Naive thymus-derived CD8-positive, alpha-beta T cell (primary cell): ENCODE measurements at places on chromosomes 2 and 18. TPM values are rescaled to one million over a fixed set of nuclear protein-coding genes. Genes with fewer than 3 reads are reported as not detected.
A peak's percentile ranks its signal among the peaks of the same experiment; 100 is the strongest.

DNA sequence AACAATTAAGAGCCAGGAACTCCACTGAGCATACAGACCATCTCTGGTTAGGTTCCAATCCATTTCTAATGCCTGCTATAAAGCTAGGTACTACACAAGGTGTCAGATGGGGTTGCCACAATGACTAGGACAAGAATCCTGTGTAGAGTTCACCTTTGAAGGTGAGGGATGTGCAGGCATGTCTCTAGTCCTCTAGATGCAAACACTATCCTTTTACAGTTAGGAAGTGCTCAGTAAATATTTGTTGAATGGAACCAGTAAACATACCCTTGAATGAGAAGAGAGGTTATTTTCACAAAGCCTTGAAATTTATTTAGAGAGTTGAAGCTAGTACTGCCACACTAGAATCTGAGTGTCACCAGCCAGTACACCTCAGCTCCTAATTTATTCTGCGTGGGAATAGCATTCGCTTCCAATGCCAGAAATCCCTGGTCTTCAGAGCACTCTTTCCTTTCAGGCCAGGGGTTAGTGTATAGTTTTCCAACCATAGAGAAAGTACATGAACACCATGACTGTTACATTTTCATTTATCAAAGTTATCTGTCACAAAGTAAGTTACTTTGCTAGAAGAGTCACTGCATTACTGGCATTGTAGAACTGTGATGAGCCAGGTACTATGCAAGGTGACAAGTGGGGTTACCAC, 48.3 kb downstream of the STAT1 start:
- no peak for DNase-seq

- no peak for DNase-seq
These were observed 87.4 kb upstream of the AGAP1 start for GRCh38 chr2:235406430-235406829.

GRCh38 chr2:203501873-203502272, 33.2 kb downstream of the RAPH1 start:
- no peak for DNase-seq

- DNase-seq = no peak
These were observed 618 bp upstream of the LYPD1 start for GRCh38 chr2:132670496-132671150.

DNA sequence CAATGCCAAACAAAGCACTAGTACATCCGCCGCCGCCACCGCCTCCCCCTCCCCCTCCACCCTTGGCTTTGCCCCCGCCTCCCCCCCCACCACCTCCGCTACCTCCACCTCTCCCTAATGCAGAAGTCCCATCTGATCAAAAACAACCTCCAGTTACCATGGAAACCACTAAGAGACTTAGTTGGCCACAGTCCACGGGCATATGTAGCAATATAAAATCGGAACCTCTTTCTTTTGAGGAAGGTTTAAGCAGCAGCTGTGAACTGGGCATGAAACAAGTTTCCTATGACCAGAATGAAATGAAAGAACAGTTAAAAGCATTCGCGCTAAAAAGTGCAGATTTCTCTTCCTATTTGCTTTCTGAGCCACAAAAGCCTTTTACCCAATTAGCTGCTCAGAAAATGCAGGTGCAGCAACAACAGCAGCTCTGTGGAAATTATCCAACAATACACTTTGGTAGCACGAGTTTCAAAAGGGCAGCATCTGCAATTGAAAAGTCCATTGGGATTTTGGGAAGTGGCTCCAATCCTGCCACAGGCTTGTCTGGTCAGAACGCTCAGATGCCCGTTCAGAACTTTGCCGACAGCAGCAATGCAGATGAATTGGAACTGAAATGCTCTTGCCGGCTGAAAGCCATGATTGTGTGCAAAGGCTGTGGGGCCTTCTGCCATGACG, 168.0 kb downstream of the ASXL3 start:
- DNase-seq = no peak

DNA sequence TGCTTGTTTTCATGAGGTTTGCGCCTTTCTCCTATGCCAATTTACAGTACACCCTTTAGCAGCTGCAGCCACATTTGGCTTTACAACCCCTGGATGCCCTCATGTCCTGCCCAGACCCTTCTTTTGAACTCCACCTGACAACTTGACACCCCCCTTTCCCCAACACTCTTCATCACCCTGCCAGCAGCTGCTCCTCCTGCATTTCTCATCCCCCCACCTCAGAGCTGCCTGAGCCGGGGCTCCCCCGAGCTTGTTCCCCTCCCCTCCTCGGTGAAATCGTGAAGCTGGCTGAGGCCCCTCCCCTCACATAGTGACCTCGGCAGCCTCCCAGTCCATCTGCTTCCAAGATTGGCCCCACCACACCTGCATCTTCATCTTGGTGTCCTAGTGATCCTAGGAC, 40.5 kb downstream of the LRRFIP1 start:
- no peak for DNase-seq

DNA sequence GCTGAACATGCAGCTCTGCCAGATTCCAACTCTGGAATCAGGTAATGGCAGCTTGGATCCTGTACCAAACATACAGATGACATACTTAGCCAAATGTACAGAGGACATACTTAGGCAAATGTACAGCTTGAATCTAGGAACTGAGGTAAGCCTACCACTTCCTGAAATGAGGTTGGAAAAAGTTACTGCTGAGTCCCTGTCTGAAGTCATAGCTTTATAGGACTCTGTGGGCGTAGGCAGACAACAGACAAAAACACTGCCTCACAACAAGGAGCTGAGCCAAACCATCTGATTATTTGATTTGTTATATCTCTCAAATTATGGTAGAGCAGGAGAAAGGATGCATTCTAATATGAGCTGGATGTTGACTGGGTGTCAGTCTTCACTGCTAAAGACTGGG, 290.2 kb upstream of the TCF4 start:
- no peak for DNase-seq

GRCh38 chr2:73268830-73269685, 15.2 kb downstream of the FBXO41 start:
- peak; percentile 40 for DNase-seq

- no peak for DNase-seq
These were observed 22.2 kb upstream of the SMAD4 start for GRCh38 chr18:51007790-51008139.

The NYAP2 gene
- total RNA-seq = 0.05 TPM

The DCC gene
- total RNA-seq = not detected

The TEKT4 gene
- not detected for total RNA-seq

The MEIS1 gene
- not detected for total RNA-seq
